KG1 (cell line): ENCODE measurements at places on chromosomes 2 and 18.

- DNase-seq, result no peak
Observed at GRCh38 chr2:100785626-100786296, 34.2 kb upstream of the NPAS2 start.

DNA sequence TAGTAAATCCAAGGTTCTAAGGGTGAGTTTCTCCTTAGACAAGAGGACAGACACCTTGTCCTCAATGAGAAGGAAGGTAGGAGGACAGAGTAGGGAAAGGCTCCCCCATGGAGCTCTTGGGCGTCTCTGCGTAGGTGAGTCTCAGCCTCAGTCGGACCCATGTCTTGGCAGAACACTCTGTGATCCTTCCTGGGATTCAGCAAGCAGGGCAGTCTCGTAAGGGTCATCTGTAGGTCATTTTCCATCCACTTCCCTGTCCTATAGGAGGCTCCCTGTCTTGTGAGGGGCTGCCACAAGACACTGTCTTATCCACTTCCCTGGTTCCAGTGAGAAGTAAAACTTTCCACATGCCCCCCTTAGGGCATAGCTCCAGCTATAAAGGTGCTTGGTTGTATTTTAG lies 122.6 kb upstream of the TWIST2 start:
- no peak for DNase-seq

DNA sequence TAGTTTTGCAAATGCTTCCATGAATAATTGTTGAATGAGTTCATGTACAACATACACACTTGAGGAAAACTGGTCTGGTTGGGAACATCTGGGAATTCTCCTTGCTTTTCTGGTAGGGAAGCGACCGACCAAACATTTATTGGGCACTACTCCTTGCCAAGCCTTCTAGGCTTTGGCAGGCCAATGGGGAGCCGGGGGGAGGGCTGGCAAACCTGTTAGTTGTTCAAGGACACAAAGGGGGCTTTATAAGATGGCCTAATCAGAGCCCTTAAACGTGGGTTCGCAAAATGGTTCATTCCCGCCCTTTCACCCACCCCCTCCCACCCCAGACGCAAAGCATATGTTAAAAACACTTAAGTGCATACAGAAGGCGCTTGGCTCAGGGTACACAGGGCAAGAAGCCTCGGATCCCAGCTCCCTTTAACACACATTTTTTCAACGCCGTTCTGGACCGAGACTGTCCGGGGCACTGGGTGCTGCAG lies 844 bp upstream of the VSNL1 start:
- DNase-seq, result no peak

DNA sequence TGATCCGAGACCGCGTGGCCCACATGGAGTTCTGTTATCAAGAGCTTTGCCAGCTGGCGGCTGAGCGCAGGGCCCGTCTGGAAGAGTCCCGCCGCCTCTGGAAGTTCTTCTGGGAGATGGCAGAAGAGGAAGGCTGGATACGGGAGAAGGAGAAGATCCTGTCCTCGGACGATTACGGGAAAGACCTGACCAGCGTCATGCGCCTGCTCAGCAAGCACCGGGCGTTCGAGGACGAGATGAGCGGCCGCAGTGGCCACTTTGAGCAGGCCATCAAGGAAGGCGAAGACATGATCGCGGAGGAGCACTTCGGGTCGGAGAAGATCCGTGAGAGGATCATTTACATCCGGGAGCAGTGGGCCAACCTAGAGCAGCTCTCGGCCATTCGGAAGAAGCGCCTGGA lies 94.5 kb upstream of the EML6 start:
- DNase-seq, result no peak

DNA sequence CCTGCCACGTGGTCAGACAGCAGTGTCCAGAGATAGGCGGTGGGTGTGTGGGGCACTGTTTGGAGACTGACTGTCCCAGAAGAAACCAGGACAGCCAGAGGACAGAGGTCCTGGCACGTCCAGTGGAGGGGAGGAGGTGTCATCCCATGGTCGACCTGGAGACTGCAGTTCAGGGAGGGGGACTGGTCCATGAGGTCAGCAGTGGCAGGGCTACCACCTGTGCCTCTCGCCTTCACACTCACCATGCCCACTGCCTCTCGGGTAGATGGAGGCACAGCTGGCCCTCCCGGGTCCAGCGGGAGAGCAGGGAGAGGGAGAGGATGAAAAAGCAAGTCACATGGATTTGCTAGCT lies 53.9 kb downstream of the INHBB start:
- no peak for DNase-seq

DNA sequence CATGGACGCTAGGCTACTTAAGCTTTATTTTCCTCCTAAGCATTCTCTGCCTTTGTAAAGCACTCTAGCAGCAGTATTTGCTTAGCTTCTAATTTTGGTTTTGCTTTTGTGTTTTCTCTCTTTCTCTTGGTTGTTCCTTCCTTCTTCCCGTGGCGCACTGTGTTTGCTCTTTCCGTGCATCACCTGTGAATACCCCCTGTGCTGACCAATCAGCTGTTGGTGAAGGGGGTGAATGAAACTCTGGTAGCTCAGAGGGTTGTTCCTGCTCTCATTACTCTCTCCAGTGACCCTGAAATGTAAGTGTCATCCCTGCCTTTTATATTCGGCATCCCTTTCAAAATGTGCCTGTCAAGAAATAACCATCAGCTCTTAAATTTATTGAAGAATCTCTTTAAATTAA lies 45.5 kb upstream of the TNFRSF11A start:
- DNase-seq, result no peak

GRCh38 chr2:149080099-149080498 lies 41.6 kb downstream of the LYPD6B start:
- no peak for DNase-seq

- no peak for DNase-seq
Observed at GRCh38 chr18:13265008-13265910, 46.7 kb downstream of the LDLRAD4 start.

- DNase-seq, result no peak
Observed at GRCh38 chr2:227696990-227697679, 20.7 kb downstream of the SLC19A3 start.

- no peak for DNase-seq
Observed at GRCh38 chr2:200525551-200525881, 491 bp upstream of the SGO2 start.

- DNase-seq, result no peak
Observed at GRCh38 chr2:119028327-119029174, 86.6 kb downstream of the MARCO start.
